ENCODE measurements at places on chromosomes 4 and X.

GRCh38 chr4:23822181-23822580 lies 67.7 kb downstream of the PPARGC1A start:
- DNase-seq: no peak

DNA sequence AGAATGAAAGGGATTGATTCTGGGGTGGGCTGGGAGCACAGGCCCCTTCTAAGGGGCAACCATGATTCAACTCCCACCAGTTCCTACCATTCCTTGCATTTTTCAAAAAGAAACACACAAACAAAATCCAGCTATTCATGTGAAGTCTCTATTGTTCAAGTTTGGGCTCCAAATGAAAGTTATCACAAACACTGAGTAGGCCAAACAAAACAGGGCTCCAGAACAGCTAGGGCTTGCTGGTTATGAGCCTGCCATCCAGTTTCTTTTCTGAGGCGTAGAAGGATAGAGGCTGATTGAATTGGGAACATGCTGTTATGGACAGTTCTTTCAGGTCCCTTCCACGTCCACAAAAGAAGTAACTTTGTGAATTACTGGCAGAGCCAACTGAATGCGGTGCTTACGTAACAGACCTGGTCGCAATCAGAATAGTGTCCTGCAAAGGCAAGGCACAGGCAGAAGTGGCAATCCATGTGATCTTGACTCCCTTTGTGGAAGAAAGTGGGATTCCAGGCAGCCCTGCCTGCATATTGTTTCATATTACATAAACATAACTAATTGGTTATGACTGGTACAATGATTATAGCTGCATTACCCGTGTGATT lies 244.5 kb downstream of the SCFD2 start:
- DNase-seq: no peak

DNA sequence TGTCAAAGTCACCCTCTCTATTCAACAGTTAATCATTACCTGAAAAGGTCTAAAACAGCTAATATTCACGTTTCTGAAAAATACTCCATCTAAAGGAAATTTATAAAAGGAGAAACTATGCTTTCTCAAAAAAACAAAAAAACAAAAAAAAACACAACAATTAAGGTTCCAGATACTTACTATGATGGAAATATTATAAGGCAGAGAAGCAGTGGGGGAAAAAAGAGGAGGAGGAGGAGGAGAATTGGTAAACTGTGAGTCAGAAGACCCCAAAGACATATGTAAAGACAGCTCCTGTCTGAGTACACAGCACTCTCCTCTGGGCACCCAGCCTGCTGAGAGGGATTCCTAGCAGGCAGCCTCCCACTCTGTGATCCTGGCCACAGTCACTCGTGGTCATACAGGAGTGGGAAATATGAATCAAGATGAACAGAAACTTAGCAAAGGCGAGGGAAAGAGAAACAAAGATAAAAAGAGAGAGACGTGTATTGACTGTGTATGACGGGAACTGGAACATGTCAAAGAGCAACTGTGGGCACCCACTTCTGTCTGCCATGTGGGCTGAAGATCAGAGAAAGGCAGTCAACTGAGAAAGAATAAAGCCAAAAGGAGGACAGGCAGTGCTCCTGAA lies 12.5 kb downstream of the KLHL15 start:
- no peak for DNase-seq

DNA sequence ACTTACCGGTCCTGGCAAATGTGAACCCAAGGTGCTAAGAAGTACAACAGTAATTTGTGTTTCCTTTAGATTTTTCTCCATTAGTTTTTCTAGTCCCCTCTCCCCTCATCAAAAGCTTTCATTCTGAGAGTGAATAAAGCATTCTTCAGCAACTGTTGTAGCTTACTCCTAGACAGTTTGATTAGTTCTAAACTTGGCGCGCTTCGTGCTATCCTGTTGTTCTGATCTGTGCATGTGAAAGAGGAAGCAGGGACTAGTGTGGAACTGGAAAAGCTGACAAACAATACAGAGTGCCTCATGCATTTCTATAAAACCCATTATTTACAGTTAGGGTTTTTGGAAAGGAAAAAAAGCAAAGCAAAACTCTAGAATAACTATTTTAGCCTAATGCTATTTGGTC lies 556.9 kb upstream of the SLIT2 start:
- DNase-seq: no peak

- DNase-seq: no peak
Observed at GRCh38 chr4:20615486-20616260, 84.6 kb upstream of the PACRGL start.

DNA sequence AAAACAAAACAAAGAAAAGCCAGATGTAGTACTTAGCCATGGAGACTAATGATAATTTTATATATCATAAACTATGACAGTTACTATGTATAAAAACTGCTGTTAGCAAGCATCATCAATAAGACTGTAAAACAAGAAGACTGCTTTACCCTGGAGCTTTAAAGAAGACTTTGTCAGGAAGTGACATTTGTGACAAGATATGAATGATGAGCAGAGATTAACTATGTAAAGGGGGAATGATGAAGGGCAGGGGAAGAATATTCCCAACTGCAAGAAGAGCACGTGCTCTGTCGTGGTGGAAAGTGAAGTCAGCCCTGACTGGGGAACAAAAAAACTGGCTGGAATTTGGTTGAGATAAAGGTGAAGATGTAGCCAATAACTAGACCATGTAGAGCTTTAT lies 617.1 kb upstream of the AMOT start:
- DNase-seq: no peak

DNA sequence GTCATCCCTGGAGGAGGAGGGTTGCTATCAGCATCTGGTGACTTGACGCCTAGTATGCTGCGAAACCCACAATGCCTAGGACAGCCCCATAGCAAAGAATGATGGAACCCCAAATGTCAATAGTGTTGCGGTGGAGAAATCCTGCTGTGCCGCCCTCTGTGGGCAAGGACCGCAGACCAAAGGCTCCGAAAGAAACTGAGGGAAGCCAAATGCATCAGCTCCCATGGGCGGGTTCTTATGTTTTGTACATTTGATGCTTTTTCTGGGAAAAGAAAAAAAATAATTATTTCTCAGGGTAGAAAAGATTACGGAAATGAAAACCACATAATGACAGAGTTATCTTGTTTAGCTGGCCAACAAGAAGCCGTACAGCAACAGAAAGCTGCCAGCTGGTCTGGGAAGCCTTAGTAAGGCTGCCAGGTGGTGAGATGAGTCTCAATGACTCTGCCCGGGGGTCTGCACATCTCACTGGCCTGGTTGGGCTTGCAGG lies 95.0 kb upstream of the TBL1X start:
- DNase-seq: no peak

GRCh38 chr4:44354172-44354571 lies 94.4 kb downstream of the KCTD8 start:
- no peak for DNase-seq

GRCh38 chr4:10416441-10416840 lies 40.8 kb downstream of the ZNF518B start:
- no peak for DNase-seq

DNA sequence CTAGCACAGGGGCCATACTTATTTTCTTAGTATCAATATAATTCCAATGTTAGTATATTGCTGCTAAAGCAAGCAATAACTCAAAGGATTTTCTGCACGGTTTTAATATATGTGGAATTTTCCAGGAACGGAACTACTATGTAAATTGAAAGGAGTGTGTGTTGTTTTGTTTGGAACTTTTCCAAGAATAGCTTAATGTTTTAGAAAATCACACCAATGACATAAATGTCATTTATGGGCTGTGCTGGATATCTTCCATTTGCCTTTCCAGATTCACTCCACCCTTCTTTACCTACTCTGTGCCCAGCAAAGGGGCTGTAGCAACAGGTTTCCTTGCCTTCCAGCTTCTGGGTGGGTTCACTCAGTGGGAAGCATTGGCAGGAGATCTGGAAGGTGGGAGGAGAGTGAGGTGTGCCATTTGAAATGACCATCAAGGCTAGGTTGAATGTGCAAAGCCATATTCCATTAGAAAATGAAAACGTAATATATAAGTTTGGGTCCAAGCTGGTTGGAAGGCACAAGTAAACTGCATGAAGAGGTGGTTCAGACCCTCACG lies 25.2 kb upstream of the ZFX start:
- no peak for DNase-seq

DNA sequence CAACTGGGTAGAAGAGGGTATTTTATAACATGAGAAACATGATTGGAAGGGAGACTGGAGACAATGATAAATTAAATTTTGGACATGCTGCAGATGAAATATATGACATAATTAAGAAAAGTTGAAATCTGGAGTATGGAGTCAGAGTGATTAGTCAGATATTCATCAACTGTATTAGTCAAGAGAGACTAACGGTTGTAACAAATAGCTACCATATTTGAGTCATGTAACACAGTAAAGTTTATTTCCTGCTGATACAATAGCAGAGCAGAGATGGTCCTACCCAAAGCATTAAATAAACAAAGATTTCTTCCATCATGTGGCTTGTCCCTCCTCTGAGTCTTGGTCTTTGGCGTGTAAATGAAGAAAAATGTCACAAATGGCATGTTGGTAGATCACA lies 321.3 kb downstream of the GALNTL6 start:
- no peak for DNase-seq

- DNase-seq: no peak
Observed at GRCh38 chr4:2036327-2036726, 22.8 kb upstream of the NAT8L start.

- DNase-seq: no peak
Observed at GRCh38 chrX:55524487-55524886, 34.8 kb upstream of the USP51 start.

DNA sequence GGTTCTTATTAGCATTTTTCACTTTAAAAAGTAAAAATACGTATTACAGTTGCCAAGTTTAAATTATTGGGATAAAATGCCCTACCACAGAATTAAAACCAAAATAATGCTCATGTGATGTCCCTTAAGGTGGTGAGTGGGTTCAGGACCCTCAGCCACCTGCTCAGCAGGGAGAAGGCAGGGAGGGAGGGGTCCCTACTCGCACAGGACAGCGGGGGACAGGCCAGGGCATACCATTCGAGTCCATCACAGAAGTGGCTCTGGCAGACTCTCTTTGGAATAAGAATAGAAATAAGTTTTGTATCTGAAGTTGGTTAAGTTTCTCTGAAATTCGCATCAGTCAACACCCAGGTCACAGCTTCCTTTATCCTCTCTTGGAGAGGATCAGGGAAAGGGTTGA lies 37.7 kb downstream of the NOP14 start:
- no peak for DNase-seq

DNA sequence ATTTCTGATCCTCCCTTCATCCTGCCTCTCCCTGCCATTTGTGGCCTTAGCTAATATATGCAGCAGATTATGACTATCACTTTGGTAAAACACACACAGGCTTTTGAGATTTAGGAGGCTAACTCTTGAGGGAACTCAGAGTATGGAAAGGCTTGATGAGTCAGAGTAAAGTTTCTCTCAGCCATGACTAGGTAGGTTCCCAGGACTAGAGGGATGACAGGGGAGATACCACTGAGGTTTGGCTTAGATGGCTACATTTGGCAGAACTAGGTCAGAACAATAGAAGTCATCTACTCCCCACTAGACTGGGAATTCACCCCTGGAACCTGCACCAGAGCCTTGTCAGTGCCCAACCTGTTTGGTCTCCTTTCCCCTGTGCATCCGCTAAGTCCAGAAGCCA lies 585.7 kb downstream of the TLL1 start:
- no peak for DNase-seq

- DNase-seq: no peak
Observed at GRCh38 chrX:48460606-48461005, 9.5 kb downstream of the SLC38A5 start.

GRCh38 chrX:70129816-70130215 lies 3.4 kb upstream of the IGBP1 start:
- no peak for DNase-seq

GRCh38 chrX:7132335-7133049 lies 15.0 kb upstream of the STS start:
- DNase-seq: peak; percentile 5

DNA sequence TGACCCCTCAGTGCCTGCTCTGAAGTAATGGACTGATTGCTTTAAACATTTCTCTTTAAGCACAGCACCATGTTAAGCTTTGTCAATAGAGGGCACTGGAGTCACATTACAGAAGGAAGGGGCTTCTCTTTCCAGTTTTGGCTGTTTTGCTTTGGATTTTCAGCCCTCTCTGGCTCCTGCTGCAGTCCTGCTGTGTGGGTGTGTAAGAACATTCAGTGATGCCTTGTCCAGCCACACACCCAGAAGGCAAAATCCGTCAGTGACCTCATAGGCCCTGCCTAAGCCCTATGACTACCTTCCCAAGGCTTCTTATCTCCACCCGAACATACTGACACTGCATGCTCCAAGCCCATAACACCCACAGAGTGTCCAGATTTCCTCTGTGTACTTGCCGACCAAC lies 215.3 kb upstream of the CTSO start:
- DNase-seq: no peak
